Panc1 (cell line): ENCODE measurements at places on chromosomes 2 and 18.

DNA sequence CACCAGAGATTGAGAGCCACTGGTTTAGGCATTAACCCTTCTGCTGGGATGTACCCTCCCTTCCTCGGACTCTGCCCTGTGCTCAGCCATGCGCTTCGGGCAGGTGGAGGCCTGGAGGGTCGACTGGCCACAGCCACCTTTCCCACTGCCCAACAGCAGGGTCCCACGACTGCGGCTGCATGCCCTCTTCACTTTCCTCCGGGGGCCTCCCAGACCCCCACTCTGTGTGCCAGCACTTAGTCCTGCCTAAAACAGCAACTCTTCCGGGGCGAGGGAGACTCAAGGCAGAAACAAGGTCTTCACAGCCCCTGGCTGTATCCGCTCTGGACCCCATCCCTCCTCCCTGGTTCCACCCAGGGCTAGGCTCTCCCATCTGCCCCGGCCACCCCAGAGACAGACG, 31.3 kb upstream of the BIN1 start:
- no peak for DNase-seq

DNA sequence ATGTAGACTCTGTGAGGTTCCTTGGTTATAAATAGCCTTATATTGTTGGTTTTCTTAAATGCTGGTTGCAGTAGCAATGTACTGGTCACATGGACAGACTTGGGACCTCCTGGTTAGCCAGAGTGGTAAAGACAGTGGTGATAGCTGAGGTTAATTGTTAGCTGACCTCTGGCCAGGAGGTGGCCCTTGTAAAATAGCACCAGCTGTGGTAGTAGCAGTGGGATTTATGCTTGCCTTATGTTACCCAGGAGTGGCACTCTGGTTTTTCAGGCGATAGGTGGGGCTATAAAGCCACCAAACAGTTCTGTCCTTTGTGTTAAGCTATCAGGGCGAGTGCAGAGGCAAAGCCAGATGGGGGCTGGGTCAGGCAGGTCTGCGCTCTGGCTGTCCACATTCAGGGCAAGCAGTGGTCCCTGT, 94.8 kb upstream of the SRD5A2 start:
- DNase-seq: no peak

GRCh38 chr2:149692961-149693396, 105.4 kb upstream of the MMADHC start:
- no peak for DNase-seq

DNA sequence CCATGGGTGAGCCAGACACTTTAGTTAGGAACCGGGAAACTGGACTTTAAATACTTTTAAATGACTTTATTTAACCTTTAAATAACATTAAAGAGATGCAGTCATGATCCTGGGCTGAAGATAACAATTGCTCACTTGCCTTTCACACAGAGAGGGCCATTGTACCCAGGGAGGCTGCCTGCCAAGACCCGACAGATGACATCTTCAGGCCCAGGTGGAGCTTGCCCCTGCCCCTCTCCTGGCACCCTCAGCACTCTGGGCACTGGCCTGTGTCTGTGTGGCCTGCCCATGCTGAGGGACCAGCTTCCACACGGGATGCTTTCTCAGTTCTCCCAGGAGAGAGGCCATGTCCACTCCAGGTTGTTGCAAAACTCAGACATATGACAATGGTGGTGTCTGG, 216.4 kb upstream of the MYT1L start:
- no peak for DNase-seq

DNA sequence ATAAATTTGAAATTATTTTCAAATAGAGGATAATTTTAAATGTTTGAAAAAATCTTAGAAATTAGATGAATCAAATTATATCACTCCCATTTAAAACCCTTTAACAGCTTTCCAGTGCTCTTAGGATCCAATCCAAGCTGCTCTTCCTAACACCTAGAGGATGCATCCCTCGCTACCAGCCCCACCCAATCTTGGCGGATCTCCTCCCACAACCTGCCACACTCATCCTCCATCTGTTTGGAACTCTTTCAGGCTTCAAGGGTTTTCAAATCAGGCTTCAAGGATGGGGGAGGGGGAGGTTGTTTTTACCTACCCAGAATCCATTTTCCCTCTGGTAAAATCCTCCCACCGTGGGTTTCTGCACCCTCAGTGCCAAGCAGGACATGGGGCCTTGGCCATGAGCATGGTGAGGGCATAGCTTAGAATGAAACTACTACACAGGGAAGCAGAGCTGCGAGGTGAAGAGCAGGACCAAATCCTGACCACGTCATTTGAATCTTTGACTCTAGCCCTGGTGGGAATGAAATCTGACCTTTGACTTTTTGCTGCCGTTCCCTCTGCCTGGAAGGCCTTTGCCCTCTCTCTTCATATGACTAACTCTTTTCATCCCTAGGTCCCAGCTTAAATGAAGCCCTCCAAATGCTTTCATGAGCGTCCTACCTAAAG, 113.0 kb upstream of the MAPRE2 start:
- DNase-seq: no peak
